ENCODE measurements at places on chromosomes 6 and 20.

DNA sequence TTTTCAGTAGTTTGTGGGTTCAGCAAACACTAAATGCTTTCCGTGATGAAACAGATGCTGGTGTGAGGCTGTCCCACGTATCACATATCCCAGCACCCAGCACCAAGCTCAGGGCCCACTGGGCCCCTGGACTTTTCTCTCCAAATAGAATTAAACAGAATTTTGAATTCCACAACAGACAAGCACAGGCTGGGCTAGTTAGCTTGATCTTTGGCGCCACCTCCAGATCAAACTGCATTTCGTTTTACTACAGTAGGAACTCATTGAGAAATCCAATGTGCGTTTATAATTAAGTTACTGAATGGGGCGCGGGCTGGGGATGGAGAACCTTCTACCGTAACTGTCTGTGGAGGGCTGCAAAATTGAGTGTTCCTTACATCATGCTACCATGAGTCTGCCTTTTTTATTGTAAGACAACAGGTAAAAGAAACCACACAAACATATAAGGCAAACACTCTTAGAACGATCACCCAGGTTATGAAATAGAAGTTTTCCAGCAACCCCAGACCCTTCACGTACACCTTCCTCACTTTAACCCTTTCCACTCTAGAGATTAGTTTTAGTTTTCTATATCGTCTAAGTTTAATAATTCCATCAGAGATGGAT, 107.8 kb downstream of the ZFP64 start:
- no peak for DNase-seq

- no peak for DNase-seq
Measured at GRCh38 chr6:19472153-19472552, 365.0 kb upstream of the ID4 start.

DNA sequence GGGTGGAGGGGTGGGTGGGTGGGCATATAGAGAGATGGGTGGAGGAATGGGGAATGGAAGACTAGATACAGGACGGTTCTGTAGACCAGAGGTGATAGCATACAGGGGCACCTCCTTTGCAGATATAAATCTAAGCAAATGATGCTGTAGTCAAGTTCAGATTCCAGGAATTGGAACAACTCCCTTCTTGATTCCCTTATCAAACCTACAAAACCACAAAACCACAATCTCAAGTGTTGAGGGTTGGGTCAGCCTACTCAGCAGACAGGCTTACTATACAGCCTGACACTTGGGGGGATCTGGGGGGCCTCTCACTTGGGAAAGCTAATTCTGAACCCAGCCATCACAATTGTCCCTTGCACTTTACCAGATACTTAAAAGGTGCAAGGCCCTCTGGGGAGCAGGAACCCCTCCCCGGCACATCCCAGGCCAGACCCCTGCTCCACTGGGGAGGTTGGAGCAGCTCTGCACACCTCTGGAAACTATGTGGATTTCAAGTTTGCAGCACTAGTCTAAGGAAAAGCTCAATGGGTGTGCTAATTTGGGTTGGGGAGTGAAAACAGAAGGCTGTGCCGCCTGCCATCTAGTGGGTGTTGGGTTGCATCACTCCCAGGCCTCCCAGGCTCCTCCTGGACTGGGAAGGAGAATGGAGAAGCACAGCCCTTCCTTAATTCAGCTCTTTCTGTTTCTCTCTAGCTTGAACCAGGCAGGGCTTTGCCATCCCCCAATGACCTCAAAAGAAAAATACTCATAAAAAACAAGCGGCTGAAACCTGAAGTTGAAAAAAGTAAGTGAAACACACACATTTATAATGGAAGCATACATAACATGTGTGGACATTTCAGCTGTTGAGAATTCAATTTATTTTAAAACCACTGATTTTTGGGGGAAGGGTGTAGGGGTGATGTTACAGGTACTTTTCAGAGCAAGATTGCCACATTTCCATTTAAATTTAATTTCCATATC, 121.2 kb upstream of the LAMP5 start:
- no peak for DNase-seq

GRCh38 chr6:138923561-138923960, 64.5 kb downstream of the REPS1 start:
- no peak for DNase-seq

DNA sequence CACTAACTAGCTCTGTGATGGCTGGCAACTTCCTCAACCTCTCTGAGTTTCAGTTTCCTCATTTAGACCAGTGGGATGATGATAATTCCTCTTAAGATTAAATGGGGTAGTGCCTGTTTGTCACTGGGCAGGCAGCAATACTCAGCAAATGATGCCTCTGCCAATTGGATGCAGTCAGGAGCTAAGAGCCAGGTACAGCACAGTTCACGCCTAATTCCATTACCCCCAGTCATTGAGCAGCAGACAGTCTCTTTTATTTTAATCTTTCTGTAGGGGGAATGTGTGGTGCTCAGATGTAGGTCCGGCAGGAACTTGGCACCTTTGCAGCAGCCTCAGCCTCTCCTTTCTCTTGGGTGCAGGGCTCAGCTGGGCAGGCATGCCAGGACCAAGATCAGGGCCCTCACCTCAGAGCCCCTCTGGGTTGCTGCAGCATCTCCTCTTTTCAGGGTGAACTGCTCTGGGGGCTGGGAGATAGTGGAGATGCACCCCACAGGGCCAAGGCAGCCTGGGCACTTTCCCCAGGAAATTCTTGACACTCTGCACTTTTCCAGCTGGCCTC, 243.8 kb downstream of the LRFN2 start:
- DNase-seq, result no peak

DNA sequence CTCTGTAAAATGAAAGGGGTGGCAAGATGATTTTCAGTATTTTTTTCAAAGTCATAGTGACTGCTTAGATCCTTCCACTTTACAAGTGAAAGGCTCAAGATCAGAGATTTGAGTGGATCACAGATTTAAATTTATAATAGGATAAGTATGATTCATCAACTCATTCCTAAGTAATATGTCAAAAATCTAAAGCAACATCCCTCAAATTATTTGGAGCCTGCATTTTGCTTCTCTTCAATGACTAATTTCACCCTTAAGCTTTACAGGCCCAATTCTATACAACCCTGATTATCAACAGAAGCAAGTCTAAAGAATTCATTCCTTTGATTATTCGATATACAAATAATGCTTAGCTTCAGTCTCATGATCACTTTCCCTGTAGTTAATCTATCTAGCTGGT, 93.9 kb upstream of the HEY2 start:
- DNase-seq, result no peak

DNA sequence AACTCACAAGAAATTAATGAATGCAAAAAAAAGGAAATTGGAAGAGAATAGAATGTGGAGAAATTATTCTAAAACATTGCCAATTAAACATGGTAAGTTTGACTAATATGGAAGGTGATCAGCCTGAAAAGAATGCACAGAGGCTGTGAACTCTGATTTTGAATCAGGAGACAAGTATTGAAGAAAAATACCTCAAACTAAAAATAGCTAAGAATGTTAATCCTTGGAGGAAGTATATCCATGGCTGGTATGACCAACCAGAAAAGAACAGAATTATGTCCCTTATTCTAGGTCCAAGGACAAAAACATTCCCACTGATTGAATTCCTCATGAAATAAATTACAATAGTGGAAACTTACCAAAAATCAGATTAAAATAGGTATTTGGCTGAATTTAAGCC, 7.3 kb upstream of the RIMS1 start:
- DNase-seq, result no peak

GRCh38 chr6:147166360-147166944, 37.8 kb upstream of the STXBP5 start:
- no peak for DNase-seq

- DNase-seq, result no peak
Measured at GRCh38 chr6:158916617-158917016, 83.4 kb downstream of the RSPH3 start.

- no peak for DNase-seq
Measured at GRCh38 chr20:48709058-48709691, 118.6 kb downstream of the PREX1 start.

GRCh38 chr6:25878721-25879322, 4.8 kb upstream of the SLC17A3 start:
- no peak for DNase-seq

DNA sequence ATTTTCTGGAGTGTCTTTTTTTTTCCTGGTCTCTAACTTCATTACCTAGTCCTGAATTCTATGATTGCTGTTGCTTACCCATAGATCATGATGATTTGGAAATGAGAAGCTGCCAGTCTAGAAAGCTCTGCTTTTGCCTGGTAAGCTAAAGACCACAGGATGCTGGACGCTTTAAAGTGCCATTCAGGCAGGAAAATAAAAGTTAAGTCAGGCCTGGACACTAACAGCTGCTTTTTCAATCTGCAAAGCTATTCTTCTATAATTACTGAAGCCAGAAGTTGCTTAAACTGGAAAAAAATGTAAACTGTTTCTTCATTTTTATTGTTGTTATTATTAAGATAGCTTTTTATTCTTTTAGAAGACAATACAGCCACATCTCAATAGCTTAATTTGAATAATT, 129.8 kb upstream of the SPACA1 start:
- DNase-seq, result no peak

DNA sequence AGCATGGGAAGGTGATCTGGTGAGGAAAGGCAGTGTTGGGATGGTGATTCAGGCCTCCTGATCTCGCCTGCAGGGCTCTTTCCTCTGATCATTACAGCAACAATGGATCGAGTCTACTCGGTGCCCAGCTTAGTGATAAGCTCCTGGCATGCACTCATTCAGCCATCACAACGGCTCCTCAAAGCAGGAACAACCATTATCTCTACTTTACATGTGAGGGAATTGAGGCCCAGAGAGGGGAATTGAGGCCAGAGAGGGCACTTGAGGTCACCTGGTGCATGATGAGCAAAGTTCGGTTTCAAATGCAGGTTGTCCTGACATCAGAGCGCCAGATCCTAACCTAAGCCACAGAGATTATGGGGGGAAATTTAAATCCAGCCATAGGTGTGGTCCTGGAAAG, 42.0 kb upstream of the BPIFA2 start:
- no peak for DNase-seq

- DNase-seq, result no peak
Measured at GRCh38 chr6:31007694-31008093, 2.6 kb upstream of the MUC22 start.

GRCh38 chr6:108407904-108408827, 113.3 kb downstream of the AFG1L start:
- DNase-seq, result no peak

DNA sequence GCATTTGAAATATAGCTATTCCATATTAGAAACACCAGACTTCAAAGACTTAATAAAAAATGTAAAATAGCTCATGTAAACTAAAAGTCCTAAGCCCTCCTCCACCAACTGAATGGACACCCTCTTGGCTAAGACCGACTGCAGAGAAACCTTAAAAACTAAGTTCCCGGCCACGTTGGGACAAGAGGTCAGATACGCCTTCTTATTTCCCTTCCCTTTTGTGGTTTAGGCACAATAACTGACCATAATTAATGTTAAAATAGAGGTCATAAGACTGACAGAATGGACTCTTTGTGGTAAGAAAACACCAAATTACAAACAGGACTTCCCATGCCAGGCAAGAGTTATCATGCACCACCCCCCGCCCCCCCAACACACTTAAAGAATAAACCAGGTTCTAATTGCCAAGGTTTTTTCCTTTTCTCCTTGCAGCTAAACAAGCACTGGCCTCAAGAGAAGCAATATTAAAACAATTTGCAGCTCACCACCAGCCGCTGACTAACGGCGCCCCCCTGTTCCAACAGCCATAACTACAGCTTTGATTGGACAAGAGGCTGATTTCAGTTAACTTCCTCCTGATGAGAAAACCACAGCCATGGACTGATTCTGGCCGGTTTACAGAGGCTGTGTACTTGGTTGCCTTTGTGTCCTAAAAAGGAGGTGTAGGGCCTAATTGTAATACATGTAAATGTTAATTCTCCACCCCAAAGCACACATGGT, 10.7 kb upstream of the LAMP5 start:
- no peak for DNase-seq

- DNase-seq, result no peak
Measured at GRCh38 chr6:135493218-135493961, 4.2 kb downstream of the AHI1 start.

DNA sequence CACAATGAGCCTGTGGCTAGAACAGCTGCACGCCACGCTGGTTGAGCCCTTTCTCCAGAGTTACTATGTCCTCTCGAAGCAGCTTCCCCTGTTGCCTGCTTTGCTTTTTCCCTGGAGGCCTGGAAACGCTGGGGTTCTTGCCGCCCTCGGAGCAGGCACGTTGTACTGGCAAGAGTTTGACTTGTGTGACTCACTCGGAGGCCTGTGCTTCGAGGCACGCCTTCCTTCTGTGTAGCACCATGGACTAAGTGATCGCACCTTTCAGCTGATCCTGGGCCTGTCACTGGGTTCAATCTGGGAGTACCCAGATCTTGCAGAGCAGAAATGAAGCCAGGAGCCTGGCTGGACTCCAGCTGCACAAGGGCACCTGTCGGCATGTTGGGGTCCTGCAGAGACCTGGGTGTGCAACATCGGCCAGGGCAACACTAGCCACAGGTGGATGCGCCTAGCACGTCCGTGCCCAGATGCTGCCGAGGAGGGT, 5.2 kb downstream of the INSM1 start:
- DNase-seq, result no peak

GRCh38 chr20:49279677-49280462, 2.0 kb upstream of the ZNFX1 start:
- DNase-seq, result no peak

DNA sequence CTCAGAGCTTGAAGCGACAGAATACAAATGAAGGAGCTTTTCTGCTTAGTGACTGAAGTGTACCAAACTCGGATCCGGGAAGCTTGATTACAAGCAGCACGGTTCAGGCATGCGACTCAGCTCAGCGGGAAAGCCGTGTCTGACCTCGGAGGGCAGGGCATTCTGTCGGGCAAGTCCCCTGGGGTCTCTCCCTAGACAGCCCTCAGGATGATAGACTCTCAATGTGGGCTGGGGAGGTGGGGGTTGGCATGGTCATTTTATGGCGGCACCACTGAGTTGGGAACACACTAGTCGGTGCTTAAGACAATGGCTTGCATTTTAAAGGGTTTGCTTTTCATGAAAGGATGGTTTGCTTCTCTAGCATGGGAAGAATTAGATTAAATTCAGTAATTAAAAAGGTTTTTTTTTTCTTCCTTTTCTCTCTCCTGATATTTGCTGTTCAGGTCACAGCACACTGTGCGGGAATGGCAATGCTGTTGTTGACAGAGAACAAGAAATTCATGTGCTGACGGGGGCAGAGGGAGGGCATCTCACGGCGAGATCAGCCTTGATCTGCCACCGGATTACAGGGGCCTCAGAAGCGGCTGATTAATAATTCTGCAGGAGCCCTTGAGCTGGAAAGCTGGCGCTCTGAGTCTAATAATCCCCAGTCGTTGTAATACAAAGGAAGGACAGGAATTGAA, 80.7 kb upstream of the TRAF3IP2 start:
- no peak for DNase-seq

- DNase-seq, result no peak
Measured at GRCh38 chr6:16190214-16190613, 48.2 kb upstream of the GMPR start.

- no peak for DNase-seq
Measured at GRCh38 chr6:39777661-39778060, 14.5 kb upstream of the DAAM2 start.
